ENCODE measurements at places on chromosomes 6 and 20. TPM values are rescaled to one million over a fixed set of nuclear protein-coding genes. Genes with fewer than 3 reads are reported as not detected.

The COL10A1 gene
- total RNA-seq, result 0.91 TPM

The OSBPL2 gene
- 33.1 TPM for total RNA-seq

The SLC22A2 gene
- total RNA-seq, result not detected

The KHDC1 gene
- 4.3 TPM for total RNA-seq

The SMLR1 gene
- total RNA-seq, result not detected

The FRS3 gene
- total RNA-seq, result 2.8 TPM

GRCh38 chr20:51428401-51429143 lies 113.9 kb downstream of the NFATC2 start:
- no peak for DNase-seq

GRCh38 chr6:143026696-143027449 lies 33.8 kb upstream of the AIG1 start:
- peak; percentile 9 for DNase-seq

DNA sequence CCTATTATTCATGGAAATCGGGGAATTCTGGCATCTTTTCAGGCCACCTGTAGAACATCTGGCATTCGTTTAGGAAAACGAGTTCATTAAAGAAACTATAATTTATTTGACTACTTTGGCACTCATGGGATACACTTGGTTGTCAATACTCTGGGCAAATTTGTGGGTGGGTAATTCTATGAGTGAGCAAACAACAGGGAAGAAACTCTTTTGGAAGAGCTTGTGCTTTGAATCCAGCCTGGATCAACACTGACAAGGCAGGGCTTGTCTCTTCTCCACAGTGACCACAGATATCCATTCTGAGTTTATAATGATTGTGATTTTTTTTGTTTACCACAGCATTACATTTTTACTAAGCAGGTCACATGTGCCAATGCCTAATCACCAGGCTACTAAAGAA lies 394.7 kb downstream of the THBS2 start:
- DNase-seq, result no peak

- DNase-seq, result no peak
These were observed 308.7 kb upstream of the SGK1 start for GRCh38 chr6:134626589-134626988.

DNA sequence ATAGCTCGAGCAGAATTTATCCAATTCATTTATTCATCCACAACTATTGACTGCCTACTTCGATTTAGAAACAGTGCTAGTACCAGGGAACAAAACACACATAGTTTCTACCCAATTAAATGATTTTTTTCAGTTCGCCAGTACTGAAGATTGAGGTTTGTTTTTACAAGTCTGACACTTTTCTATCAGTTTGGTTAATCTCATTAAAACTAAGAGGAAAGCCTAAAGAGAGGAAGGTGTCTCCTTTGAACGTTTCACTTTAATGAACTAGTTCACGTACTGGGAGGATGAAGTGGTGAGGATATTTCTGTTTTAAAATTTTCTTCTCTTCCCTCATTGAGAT lies 570 bp upstream of the ANKS1A start:
- no peak for DNase-seq

GRCh38 chr20:51542571-51543421 lies at the start of gene NFATC2:
NFATC2 (minus strand) TSS chr20:51542719; CDS start chr20:51542499, 220 bp downstream.
- DNase-seq, result no peak

- DNase-seq, result no peak
These were observed 60.1 kb upstream of the FRMD1 start for GRCh38 chr6:168139121-168139520.

GRCh38 chr6:134458857-134459657 lies 141.1 kb upstream of the SGK1 start:
- DNase-seq, result no peak

GRCh38 chr20:62522748-62523396 lies 47.1 kb upstream of the GATA5 start:
- no peak for DNase-seq

DNA sequence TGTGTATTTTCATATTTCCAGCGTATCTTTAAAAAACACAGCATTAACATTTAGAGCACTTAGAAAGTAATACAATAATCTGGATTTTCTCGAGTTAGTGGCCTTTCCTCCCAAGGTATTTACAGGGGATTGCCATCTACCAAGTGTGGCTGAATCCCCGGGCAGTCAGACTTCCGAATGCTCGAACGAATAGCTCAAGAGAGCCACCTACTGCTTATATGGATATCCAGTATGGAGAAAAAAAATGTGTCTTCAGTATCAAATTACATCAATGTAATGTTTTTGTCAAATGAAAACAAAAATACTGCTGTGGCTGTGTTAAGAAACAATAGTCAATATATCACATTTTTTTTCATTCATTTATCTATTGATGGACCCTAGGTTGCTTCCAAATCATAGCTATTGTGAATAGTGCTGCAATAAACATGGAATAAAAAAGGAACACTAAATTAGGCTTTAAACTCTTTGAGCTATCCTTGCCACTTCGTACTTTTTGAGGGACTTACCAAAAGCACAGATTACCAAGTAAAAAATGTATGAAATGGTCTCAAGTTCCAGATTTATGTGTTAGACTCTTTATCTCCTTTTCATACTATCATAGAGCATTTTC lies 654.5 kb upstream of the PTCHD4 start:
- peak; percentile 63 for DNase-seq

GRCh38 chr6:154594496-154595198 lies 84.2 kb upstream of the CNKSR3 start:
- no peak for DNase-seq

- no peak for DNase-seq
These were observed 48.7 kb upstream of the RPS6KA2 start for GRCh38 chr6:166675736-166676135.

DNA sequence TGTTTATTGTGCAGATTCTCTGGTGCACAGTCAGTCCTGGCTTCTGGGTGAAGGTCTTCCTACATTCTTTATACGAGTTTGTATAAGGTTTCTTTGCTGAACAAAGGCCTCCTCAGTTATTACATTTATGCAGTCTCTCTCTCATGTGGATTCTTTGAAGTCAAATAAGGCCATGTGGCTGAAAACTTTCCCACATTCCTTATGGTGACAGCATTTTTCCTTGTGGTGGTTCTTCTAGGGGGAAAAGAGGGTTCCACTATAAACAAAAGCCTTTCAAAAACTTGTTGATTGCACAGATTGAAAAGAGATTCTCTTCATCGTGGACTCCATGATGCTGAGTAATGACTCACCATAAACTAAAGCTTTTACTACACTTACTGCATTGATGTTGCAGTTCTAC lies 19.2 kb downstream of the ZSCAN12 start:
- DNase-seq, result no peak

DNA sequence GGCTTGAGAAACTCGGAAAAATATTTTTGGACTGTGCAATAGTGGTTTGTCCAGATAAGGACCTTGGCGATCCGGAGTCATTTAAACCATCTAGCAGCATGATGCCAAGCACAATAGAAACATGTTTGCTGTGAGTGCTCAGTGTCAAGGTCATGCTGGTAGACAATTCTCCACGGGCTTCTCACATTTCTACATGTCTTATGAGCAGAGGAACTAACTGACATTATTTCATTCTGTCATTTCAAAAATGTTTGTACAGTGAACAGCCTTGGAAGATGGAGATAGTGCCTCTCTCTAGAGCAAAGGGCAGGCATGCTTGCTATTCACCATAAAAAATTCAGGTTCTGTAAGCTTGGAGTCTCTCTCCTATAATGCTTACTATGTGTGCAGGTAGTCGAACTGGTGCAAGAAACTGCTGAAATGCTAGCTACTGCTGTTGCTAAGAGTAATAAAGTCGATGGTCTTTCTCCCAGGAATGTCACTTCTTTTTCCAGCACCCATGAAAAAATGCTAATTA lies 25.4 kb upstream of the CCN2 start:
- DNase-seq, result no peak

- DNase-seq, result no peak
These were observed 243.1 kb downstream of the ALDH8A1 start for GRCh38 chr6:134706806-134707205.

GRCh38 chr6:19039287-19039686 lies 652.1 kb downstream of the RNF144B start:
- DNase-seq, result no peak

GRCh38 chr6:47473791-47474346 lies 3.7 kb upstream of the CD2AP start:
- DNase-seq, result no peak

DNA sequence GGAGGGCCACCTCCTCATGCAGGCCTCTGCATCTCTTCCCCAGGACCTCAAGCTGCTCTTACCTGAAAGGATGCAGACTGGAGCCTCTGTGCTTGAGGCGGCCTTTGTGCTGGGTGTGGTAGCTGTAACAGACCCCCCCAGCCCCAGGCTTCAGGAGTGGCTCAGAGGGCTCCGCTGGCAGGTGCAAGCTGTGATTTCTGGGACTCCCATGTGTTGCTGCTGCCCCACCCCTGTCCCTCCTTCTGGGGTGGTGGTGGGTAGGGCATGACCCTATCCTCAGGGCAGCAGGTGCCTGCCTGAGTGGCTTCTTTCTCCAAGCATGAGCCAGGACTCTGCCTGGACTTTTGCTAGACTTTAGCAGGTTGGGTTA lies 121.2 kb downstream of the SULF2 start:
- no peak for DNase-seq

DNA sequence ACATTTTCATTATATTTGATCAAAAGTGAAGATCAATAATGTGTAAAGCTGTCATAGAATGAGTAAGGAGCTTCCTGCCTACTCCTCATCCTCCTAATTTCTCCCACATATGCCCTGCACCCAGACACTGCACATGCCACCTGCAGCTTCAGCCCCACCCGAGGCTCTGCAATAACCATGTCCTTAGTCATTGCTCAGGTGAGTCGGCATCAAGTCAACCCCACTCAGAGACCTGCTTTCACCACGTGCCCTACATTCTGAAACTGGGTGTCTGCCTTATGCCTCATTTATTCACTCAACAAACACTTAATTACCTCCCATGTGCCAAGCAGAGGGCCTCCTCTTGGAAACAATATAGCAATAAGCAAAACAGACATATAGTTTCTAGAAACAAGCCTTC lies 15.4 kb upstream of the TNFAIP3 start:
- DNase-seq, result no peak

DNA sequence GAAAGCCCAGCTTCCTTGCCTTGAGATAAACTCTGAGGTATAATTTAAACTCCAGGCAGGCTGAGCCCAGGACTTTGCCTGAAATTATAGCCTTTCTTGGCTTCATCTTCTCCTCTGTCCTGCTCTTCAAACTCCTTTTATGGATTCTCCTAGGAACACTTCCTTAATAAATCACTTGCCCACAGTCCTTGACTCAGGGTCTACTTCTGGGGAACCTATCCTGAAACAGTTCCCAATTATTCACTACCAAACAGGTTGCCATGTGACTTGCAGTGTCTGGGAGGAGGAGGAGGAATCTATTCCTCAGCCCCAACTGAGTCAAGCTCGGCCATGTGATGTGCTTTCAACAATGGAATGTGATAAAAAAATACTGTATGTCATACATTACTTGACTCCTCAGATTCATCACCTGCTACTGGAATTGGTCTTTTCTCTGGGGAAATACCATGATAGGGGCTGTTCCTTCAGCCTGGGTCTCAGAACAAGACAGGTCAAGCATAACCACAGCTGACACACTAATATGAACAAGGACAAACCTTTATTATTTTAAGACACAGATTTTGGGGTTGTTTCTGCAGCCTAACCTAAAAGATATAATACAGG lies 20.5 kb upstream of the CDKN1A start:
- DNase-seq, result peak; percentile 59

GRCh38 chr20:10228330-10228729 lies 9.7 kb downstream of the SNAP25 start:
- DNase-seq, result no peak

DNA sequence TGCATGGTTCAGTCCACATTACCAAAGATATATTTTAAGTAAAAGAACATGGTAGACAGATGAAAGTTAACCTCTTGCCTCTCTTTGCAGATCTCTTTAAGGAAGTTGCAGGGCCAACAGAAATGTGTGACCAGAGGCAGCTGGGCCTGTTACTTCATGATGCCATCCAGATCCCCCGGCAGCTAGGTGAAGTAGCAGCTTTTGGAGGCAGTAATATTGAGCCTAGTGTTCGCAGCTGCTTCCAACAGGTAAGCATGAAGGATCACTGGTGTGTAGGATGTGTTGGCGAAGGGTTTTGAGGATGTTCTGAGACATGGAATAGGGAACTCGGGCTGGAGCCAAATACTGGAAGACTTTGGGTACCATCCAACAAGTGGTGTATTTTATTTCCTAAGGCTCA lies 508.6 kb downstream of the UTRN start:
- no peak for DNase-seq

DNA sequence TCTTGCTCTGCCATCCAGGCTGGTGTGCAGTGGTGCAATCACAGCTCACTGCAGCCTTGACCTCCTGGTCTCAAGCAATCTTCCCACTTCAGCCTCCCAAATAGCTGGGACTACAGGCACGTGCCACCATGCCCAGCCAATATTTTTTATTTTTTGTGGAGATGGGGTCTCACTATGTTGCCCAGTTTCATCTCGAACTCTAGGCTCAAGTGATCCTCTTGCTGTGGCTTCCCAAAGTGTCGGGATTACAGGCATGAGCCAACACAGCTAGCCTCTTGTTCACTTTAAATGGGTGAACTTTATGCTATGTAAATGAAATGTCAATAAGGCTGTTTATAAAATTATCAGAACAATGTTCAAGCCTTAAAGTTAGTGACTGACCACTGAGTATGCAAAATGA lies 37.1 kb downstream of the SAMD3 start:
- DNase-seq, result no peak

DNA sequence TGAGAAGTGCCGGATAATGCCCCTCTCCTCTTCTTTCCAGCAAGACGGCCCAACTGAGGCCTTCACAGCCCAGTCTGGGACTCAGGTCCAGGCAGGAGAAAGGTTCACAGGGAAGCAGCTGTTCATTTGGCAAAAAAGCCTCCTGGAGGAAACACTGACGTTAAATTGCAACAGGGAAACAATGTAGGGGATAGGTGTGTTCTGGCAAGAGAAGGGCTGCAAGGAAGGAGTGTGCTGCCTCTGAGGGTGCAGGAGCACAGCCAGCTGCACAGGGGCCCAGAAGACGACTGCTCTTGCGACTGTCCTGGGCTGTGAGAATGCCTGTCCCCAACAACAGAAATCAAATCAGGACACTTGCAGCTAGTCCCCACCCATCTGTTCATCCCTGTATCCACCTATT lies 70.6 kb upstream of the PMEPA1 start:
- no peak for DNase-seq

GRCh38 chr20:34396408-34396807 lies 33.3 kb downstream of the ITCH start:
- DNase-seq, result no peak

DNA sequence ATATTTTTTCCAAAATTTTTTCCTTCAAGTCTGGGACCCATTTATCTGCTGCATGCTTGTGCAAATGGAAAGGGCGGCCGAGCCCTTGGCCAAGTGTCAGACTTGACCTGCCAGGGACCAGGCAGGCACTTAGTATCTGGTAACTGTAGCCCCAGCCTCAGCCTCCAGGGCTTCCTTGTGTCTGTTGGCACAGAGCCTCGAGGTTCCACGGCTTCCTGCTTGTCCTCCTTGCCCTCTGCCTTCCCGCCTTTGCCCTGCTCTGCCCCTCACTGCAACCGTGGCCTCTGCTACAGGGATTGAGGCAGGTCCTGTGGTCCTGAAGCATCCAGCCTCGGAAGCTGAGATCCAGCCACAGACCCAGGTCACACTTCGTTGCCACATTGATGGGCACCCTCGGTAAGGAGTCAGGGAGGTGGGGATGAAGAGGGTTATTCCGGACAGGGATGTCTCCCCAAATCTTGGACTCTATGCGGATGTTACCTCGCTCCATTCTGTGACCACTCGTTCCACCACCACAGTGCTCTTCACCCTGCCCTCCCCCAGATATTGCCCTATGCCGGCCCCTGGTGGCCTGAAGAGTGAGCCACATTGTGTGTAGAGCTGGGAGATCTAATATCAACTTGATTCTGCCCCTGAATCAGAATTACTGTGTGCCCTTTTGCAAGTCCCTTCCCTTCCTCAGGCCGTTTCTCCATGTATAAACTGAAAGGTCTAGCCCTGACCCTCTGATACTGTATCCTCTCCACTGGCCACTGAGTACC lies 41.5 kb upstream of the SRF start:
- no peak for DNase-seq
